Endothelial cell of umbilical vein (primary cell): ENCODE measurements at places on chromosomes 2 and 18. TPM values are rescaled to one million over a fixed set of nuclear protein-coding genes. Genes with fewer than 3 reads are reported as not detected.

ALPI gene
- not detected in 2 replicates for total RNA-seq

TRIB2 gene
- total RNA-seq = 17.6 and 20.5 TPM in 2 replicates

CCDC148 gene
- 0.69 TPM in 1 of 2 replicates, not detected in the other for total RNA-seq

HOXD13 gene
- not detected in 2 replicates for total RNA-seq

BOK gene
- 52.4 and 76.0 TPM in 2 replicates for total RNA-seq

DSG1 gene
- total RNA-seq = not detected in 2 replicates

GALNT5 gene
- total RNA-seq = not detected in 2 replicates

UBXN2A gene
- total RNA-seq = 16.8 and 19.0 TPM in 2 replicates

POTEF gene
- total RNA-seq = 0.09 TPM in 1 of 2 replicates, not detected in the other

DPP10 gene
- not detected in 2 replicates for total RNA-seq

PCARE gene
- total RNA-seq = not detected in 2 replicates

PDE6D gene
- 23.8 and 24.3 TPM in 2 replicates for total RNA-seq

CRACDL gene
- total RNA-seq = 3.8 and 6.3 TPM in 2 replicates

OSBPL6 gene
- 2.3 TPM in 2 replicates for total RNA-seq

CYP1B1 gene
- not detected in 2 replicates for total RNA-seq

IL36B gene
- total RNA-seq = not detected in 2 replicates

YIPF4 gene
- total RNA-seq = 40.1 and 45.0 TPM in 2 replicates

ALPP gene
- not detected in 2 replicates for total RNA-seq

SCYGR4 gene
- not detected in 2 replicates for total RNA-seq

LINC00305 gene
- not detected in 2 replicates for total RNA-seq

COLEC11 gene
- total RNA-seq = not detected in 2 replicates

ESPNL gene
- not detected in 2 replicates for total RNA-seq

C2orf72 gene
- total RNA-seq = 0.11 TPM in 1 of 2 replicates, not detected in the other

DAPL1 gene
- not detected in 2 replicates for total RNA-seq

GALM gene
- total RNA-seq = 5.4 and 6.1 TPM in 2 replicates

EML6 gene
- total RNA-seq = 1.3 and 2.1 TPM in 2 replicates

PROKR1 gene
- not detected in 2 replicates for total RNA-seq
